ENCODE measurements at places on chromosomes 6 and 20.
A peak's percentile ranks its signal among the peaks of the same experiment; 100 is the strongest.

DNA sequence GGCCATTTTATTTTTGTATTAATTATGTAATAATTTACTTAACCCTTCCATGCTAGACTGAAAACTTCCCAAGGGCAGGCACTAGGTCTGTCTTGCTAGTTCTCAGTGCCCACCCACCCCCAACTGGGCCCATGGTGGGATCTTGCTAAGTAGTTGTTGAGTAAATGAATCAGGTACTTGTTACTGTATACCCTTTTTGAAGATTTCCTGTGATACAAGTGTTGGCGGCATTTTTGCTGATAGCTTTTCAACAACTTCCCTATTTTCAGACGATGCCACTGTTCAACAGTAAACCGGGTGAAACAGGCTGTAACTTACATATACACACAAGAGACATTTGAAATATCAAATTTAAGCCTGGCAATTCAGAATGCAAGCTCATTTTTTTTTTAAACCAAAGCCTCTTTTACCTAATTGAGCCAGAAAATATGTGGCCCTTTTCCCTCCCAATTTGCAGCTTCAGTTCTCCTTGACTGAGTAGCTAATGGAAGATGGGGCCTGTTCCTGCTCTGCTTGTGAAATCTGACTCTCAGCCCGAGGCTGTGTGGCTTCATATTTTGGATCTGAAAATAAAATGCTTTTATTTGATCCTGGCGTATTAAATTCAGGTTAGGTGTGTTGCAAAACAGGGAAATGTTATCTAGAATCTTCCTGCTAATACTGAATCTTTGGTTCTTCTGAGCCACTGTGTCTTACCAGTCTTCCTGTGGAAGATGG lies 288.3 kb downstream of the NRN1 start:
- DNase-seq: no peak

- no peak for DNase-seq
Measured at GRCh38 chr6:28001751-28002150, 44.7 kb downstream of the OR2B6 start.

GRCh38 chr6:145904868-145905267 lies 59.3 kb downstream of the SHPRH start:
- no peak for DNase-seq

GRCh38 chr6:141968632-141969031 lies 164.1 kb upstream of the GJE1 start:
- DNase-seq: no peak

- DNase-seq: peak; percentile 56
Measured at GRCh38 chr6:43668151-43669028, 19.2 kb downstream of the MRPS18A start.

DNA sequence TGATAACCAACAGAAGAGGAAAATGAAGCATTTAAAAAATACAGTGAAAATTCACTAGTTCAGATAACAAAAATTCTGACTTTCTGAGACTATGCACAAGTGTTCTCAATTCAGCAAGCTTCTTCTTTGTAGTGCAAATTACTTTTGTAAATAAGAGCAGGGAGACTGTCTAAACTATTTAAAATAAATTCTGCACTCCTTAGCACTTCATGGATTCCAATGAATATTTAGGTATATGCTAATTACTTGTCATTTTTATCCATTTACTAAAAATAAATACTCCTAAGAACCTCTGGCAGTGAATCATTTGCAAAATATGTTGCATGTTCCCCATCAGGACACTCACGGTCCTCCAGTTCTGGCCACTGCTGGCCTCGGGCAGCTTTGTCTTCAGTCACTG lies 139.8 kb downstream of the F13A1 start:
- no peak for DNase-seq

DNA sequence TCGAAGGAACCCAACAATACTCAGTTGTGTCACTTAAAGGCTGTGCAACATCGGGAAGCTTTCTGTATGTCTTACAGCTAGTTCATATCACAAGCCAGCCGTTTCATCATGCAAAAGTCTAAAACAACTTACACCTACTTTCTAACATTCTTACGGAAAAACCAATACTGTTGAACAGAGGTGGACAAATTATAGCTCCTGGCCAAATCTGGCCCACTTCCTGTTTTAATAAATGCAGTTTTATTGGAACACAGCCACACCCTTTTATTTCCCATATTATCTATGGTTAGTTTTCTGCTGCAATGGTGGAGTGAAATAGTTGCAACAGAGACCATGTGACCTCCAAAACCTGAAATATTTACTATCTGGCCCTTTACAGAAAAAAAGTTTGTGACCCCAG lies 46.6 kb downstream of the MYB start:
- no peak for DNase-seq

DNA sequence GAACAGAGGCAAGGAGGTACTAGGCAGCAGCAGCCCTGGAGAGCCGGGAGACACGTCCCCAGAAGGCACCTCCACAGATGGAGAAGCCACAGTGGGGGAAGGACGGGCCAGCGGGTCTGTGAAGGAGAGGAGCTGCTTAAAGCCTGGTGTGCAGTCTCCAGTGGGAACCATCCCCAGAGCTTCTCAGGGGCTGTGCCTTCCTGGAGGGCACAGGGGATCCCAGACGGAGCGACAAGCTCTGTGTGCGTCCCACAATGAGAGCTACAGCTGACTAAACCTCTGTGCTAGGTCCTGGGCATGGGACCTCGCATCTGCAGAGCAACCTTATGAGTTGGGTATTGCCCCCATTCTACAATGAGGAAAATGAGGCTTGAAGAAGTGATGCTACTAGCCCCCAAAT lies 50.7 kb downstream of the EZR start:
- DNase-seq: no peak

- DNase-seq: no peak
Measured at GRCh38 chr6:44622956-44623355, 235.4 kb downstream of the CDC5L start.

DNA sequence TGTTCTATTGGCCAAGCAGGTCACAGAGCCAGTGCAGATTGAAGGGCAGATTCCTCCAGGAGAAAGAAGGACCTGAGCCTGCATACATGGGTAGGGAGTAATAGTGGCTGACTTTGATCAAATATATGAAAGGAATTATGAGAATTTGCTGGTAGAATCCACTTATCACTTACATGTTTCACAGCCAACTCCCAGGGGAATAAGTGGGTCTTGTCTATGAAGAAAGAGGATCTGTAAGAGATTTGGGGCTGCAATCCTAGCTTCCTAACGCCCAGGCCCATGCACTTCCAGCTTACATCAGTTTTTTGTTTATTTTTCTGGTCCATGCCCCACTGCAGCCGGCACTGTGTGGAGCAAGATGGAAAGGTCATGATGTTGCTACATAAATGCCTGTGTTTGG lies 107.9 kb upstream of the SYNDIG1 start:
- DNase-seq: no peak

DNA sequence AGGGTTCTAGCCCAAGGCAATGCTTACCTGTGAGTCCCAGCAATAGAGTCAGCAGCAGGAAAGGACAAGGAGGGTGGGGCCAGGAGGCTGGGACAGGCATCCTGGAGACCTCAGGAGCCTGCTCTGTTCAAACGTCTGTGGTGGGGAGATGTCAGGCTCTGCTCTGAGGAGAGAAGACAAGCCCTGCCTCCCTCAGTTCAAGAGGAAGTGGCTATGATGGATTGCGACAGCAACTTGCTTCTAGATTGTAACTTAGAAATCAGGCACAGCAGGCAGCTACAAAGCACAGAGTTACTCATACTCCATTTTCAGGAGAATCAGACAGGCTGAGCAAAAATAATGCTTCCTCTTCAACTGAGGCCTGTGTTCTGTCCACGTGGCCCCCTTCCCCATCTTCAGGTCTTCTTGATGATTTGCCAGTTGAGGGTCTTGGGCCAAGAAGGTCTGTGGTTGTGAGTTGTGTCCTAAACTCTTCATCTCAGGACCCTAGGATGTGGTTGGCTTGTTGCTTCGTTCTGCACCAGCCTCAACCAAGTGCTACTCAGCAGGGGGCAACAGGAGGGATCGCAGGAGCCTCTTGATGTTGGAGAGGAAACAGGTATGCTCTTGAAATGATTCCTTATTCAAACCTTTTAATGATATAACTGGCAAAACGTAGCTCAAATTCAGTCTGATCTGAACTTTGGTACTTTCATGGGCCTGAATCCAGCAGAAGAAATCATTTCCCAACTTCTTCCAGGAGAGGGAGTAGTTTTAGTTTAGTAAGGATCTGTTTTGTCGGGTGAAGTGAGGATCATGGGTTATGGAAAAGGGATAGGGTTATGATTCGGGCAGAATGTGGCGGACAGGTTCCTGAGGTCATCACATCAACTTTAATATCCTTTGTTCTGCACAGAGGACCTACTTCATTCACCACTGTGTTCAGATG lies 31.0 kb downstream of the SIRPB1 start:
- DNase-seq: no peak

DNA sequence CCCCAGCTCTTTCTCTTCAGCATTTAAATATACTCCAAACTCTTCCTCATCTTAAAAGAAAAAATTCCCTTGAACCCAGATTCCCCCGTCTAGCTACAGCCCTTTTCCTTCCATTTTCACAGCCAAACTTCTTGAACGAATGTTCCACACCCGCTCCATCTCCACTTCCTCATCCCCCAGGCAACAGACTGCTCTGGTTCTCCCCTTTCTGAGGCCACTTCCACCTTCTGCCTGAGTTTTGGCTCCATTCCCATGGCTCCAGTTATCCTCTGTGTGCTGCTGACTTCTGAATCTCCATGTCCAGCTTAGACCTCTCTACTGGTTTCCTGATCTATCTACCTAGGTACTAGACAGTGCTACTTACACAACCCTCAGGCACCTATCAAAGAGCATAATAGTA lies 106.4 kb downstream of the RALGAPA2 start:
- DNase-seq: no peak

- DNase-seq: no peak
Measured at GRCh38 chr6:83151114-83151513, 42.0 kb downstream of the PGM3 start.

DNA sequence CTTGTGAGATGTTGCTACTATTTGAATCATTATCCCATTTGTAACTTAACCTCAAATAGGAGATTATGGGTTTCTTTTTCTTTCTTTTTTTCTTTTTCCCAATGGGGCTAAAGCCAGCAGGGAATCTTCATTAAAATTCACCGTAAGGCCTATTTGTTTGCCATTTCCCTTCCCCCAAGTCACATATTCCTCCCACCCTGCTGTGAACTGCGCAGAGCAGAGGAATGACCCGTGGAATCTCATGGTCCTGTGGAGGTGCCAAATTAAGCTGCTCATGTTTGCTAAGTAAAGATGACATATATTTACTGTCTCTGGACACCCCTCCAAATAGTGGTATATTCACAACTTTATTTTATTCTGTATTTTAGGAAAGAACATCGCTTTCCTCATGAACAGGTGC lies 699.3 kb downstream of the RNF144B start:
- no peak for DNase-seq

DNA sequence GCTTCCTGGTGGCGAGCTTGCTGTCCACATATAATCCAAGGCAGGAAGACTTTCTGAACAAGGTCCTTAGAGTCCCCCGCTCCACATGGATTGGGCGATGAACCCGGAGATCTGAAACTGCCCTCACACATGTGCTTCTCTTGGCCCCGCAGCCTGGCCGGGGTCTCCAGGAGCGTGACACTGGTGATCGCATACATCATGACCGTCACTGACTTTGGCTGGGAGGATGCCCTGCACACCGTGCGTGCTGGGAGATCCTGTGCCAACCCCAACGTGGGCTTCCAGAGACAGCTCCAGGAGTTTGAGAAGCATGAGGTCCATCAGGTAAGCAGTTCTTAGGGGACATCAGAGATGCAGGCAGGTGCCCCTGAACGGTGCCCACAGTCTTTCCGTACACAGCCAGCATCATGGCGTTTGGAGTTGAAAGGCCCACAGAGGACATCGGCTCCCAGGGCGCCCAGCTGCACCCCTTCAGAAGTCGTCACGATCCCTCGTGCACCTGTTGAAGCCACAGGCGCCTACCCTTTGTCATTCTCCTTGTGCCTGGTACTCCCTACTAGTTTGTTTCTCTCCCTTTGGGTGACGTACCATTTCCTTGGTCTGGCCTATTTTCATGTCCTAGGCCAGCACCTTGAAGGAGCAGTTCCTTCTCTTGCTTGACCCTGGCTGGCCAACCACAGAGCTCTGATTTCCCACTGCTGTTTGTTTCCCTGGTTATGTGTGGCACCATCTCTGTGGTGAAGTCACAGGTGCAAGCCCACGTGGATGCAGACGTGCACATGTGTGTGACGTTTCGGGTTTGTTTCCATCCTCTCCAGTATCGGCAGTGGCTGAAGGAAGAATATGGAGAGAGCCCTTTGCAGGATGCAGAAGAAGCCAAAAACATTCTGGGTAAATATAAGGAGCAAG lies 43.3 kb upstream of the IRF4 start:
- no peak for DNase-seq

DNA sequence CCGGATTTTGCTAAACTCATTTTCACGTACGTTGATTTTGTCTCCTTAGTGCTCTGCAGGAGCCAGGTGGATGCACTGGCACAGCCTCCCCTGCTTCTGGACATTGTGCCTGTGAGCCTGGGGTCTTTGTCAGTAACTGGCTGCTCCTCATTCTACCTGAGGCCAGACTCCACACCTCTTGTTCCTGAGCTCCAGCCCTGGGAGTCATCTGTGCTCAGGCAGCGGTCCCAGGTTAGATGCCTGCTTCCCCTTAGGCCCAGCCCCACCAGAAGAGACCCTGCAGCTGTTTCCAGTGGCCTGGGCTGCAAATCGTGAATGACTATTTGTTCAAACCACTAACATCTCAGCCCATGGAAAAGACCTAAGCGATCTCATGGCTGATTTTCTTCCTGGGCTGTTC lies 129.1 kb downstream of the ERMARD start:
- DNase-seq: no peak

DNA sequence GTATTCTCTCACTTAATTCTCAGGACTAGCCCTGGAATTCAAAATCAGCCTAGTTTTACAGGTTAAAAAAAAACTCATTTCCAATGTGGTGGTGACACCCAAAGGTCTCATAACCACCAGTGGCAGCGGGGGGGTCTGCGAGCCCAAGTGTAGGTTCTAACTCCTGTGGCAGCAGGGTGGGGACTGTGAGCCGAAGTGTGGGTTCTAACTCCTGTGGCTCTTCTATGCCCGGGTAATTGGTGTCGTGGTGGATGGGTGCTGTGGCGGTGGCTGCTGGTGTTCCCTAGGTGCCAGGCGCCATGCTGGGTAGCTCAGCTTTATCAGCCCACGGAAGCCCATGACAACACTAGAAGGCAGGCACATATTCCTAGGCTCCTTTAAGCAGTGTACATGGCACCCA lies 4.9 kb upstream of the ANKRD60 start:
- no peak for DNase-seq

- DNase-seq: no peak
Measured at GRCh38 chr6:85672050-85672449, 29.4 kb upstream of the SYNCRIP start.

Measured in stimulated activated CD4-positive, alpha-beta T cell treated with anti-CD3 and anti-CD28 coated beads, Interleukin-4, amount 100 ng/mL, for 1 hour (primary cell).